ENCODE measurements at places on chromosomes 13 and 19.

GRCh38 chr19:48795685-48796070 lies 15.2 kb downstream of the BCAT2 start:
- DNase-seq = no peak

- DNase-seq = no peak
Observed at GRCh38 chr13:51479199-51479523, 26.3 kb upstream of the INTS6 start.

GRCh38 chr19:33492090-33492489 lies 29.5 kb downstream of the PEPD start:
- no peak for DNase-seq

GRCh38 chr13:39232401-39232980 lies 194.2 kb downstream of the NHLRC3 start:
- no peak for DNase-seq

Measured in mesendoderm (in vitro differentiated cells).